ENCODE measurements at places on chromosomes 16 and 17. TPM values are rescaled to one million over a fixed set of nuclear protein-coding genes. Genes with fewer than 3 reads are reported as not detected.

DNA sequence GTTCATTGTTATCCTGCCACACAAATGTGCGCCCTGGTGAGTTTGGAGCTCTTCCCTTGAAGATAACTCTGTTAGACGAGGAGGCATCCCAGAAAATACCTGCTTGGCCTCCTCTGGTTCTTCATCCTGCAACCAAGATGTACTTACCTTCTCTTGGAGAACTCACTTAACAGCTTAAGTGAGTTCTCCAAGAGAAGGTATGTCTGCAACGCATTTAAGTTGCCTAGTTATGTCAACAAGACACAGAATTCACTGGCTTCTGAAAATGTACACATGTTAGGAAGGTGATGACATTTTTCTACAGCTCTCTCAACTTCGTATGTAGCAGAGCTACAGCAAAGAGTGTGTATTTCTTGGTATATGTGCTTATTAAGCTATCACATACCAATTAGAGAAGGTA, 78.6 kb upstream of the NOG start:
- DNase-seq, result no peak

DNA sequence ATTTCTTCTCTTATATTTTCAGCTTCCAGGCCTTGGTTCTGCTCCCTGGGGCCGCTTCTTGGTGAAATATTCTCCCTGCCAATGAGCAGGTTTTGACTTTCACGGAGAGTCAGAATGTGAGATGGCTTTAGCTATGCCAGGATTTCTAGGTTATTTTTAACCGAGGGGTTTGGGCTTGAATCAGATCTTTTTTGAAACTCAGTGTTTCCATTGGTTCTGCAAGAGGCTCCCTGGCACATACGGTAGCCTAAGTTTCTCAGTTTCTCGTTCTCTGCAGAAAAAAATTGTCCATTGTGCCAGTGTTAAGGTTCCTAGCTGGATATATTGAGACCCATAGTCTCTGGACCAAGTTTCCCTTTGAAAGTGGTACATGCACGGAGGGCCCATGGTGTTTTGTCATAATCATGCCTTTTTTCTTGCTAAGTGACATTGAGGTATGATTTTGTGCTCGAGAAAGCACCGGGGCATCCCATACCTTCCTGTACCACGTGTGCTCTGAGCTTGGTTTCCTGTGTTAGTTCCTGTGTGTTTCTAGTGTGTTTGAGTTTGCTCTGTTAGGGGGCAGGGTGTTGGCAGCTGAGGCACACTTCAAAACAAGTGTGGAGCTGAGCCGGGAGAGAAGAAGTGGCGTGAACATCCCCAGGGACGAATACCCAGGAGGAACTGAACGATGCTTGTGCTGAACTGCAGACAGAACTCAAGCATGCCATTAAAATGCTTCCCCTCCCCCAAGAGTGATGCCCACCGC, 127.2 kb downstream of the HS3ST3B1 start:
- DNase-seq, result no peak

DNA sequence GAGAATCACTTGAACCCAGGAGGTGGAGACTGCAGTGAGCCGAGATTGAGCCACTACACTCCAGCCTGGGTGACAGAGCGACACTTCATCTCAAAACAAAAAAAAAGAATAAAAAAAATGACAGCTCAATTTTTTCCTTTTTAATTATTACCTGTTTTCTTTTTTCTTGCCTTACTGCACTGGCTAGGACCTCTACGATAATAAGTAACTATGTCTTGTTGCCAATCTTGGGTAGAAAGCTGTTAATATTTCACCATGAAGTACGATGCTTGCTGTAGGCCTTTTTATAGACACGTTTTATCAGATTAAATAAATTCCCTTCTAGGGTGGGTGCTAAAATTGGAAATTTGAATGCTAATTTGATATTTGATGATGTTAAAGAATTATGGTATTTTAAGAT, 82.8 kb downstream of the GLG1 start:
- DNase-seq, result no peak

- DNase-seq, result no peak
These were observed 105.4 kb downstream of the FTO start for GRCh38 chr16:53809088-53809932.

DNA sequence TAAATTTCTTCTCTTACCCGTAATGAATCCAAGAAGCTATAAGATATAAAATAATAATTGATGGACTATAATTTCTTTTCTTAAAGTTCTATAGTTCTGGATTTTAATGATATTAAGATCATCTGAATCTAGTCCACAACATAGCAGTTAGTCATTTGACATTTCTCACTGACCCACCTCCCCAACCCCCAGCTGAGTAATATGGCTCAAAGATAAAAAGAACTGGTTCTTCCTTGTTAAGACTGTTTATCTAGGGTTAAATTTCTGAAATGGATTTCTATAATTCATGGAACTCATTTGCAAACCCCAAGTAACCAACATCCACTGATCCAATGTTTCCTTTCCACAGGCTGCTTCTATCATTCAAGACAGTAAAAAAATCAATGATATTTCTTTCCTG, 133.9 kb upstream of the SOX9 start:
- DNase-seq, result no peak

- DNase-seq, result peak; percentile 60
These were observed at the start of gene GOT2 for GRCh38 chr16:58733671-58734458. TSS of gene GOT2 (minus strand) at chr16:58734316. CDS start at chr16:58734228, 88 bp downstream.

DNA sequence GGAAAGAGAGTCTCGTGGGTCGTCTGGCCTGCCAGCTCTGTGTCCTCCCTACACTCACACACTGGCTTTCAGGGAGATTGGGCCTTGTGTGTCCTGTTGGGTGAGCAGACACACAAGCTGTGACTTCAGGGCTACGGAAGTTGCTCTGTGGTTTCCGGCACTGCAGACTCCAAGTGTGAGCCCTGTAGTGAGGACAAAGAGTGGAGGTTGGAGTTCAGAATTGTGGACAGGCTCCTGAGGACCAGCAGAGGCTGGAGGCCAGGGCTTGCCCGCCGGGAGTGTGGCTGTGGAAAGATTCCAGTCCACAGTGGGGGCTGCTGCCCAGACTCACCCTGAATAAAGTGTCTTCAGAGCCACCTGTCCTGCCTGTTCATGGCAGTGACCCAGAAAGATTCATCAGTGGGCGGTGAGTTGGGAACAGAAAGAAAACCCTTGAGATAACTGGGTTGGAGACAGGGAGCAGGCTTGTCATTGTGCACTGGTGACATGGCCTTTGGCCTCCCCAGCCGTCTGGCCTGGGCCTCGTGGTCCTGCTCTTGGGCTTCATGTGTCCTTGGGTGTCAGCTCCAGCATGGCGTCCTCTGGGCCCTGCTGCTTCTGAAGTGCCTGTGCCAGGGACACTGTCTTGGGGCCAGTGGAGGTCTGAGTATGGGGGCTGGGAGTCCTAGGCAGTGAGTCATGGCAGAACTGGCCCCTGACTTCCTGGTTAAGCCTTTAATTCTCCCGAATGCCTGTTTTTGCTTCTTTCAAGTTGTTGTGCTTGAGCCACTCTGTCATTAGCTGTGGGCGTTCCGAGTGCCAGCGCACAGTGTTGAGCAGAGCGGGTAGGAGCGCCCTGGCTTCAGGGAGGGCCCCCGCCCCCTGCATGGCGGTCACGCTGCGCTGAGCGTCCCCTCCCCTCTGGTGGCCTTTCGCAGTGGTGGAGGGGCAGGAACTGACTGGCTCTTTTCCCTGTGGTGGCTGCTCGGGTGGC, 19.9 kb upstream of the ZNF750 start:
- no peak for DNase-seq

GRCh38 chr16:48350736-48351135, 34.5 kb downstream of the SIAH1 start:
- no peak for DNase-seq

- no peak for DNase-seq
These were observed 8.5 kb downstream of the ITGAE start for GRCh38 chr17:3792481-3792880.

- no peak for DNase-seq
These were observed 16.8 kb downstream of the SNX20 start for GRCh38 chr16:50664270-50664669.

DNA sequence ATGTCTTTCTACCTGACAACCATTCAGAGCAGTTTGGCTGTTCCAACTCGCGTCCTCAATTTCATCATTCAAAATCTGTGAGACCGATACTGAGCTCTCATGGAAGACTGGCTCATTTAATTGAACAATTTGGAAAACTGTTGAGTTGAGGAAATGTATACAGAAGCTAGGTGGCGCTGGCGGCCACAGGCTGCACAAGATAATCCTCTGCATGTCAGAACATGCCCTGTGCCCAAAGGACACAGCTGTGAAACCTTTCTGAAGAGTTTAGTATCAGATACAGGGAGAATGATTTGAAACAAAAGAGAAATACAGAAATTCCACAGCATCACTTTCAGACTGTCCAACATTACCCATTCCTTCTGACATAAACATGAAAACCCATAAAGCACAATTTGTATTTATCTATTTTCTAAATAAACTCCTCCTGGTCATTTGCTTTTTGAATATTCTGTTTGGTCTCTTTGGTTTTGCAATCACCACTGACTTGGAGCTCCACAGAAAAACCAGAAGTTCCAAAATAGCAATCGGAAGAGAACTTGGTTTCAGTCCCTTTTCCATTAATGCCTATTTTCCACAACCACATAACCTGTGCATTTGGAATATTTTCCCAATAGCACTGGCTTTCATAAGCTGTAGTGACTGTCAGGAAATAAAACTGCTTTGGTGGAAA, 192.8 kb downstream of the MAP2K6 start:
- DNase-seq, result peak; percentile 93

MRPL45 gene
- 29.6 TPM for total RNA-seq

PAFAH1B1 gene
- total RNA-seq, result 93.7 TPM

NXN gene
- total RNA-seq, result 37.0 TPM

Measured in lower leg skin (tissue), 4 donors.